Colonic mucosa (tissue), 4 donors: ENCODE measurements at places on chromosomes 4 and X. TPM values are rescaled to one million over a fixed set of nuclear protein-coding genes. Genes with fewer than 3 reads are reported as not detected.

The IL13RA2 gene
- not detected for total RNA-seq

The MAGEB5 gene
- total RNA-seq: not detected

The ANTXR2 gene
- 121 TPM for total RNA-seq

The TMEM175 gene
- 30.2 TPM for total RNA-seq

The FAAH2 gene
- total RNA-seq: 5.6 TPM

The GLRA3 gene
- total RNA-seq: not detected

The DCUN1D4 gene
- 36.0 TPM for total RNA-seq

The TREX2 gene
- not detected for total RNA-seq

The NPY2R gene
- total RNA-seq: 1.2 TPM

GRCh38 chrX:133674726-133675470 is 259.6 kb upstream of the GPC4 start:
- DNase-seq: no peak

GRCh38 chrX:10769195-10769594 is 148.8 kb upstream of the MID1 start:
- no peak for DNase-seq

DNA sequence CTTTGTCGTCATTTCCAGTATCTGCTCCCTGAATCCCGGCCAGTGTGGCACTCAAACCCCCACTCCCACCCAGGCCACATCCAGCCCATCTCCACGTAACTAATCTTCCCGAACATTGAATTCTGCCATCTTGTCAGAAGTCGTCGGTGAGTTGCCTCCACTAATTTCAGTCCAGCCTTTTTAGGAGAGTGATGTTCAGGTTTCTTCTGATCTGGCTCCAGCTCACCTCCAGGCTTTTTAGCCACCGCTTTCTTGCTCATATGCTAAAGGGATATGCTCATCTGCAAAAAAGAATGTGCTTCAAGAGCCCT is 1.3 kb downstream of the TMEM165 start:
- DNase-seq: peak; percentile 21

GRCh38 chr4:53061091-53061850 is 199.2 kb downstream of the RASL11B start:
- DNase-seq: no peak

- DNase-seq: no peak
These were observed 26.6 kb downstream of the SNX25 start for GRCh38 chr4:185235843-185236503.

- DNase-seq: no peak
These were observed 500.8 kb upstream of the DIAPH2 start for GRCh38 chrX:96183843-96184242.

- DNase-seq: no peak
These were observed 674.8 kb upstream of the INTU start for GRCh38 chr4:126957987-126958386.

GRCh38 chr4:39466747-39467146 is 7.9 kb downstream of the LIAS start:
- no peak for DNase-seq

DNA sequence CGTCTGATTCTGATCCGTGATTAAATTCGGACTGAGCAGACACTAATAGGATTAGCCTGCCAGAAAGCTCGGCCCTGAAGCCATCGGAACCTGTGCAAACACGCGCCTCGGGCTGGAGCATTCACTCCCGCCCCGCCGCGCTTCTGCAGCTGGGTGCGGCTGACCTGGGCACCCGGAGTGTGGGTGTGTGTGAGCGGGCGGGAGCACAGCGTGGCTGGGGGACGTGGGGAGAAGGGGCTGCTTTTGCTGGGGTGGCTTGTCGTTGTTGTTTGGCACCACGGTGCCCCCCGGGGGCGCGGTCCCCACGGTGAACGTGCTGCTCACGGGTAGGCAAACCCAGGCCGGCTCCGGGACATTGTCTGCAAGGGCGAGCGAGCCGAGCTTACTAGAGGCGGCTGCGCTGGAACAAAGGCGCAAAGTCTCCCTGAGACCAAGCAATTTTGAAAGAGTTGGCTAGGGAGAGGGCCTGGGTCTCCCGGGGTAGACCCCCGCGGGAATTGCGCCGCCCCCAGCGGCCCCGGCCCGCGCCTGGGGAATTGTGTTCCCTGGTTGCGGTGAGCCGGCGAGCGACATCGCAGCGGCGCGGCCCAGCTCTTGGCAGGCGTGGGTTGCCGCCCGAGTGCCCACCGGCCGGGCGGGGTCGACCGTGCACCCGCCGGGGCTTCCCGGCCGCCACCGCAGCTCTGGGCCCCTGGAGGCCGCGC is 1.4 kb downstream of the MAMLD1 start:
- peak; percentile 24 for DNase-seq

DNA sequence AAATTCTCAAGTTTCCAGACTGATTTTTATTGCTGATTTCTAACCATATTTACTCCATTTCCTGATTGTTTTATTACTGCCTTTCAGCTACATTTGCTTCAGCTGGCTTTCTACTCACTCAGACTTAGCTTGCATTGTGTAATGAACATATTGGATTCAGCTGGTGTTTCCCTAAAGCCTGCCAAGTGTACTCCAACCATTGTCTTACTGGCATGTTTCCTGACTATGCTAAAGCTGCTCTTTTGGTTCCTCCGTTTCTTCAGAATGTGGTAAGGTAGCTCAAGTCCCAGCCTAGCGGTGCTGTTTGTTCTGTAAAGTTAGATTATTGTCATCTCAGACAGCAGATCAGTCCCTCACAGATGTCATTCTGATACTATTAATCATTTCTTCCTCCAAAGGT is 53.1 kb upstream of the GLRA2 start:
- DNase-seq: peak; percentile 24

DNA sequence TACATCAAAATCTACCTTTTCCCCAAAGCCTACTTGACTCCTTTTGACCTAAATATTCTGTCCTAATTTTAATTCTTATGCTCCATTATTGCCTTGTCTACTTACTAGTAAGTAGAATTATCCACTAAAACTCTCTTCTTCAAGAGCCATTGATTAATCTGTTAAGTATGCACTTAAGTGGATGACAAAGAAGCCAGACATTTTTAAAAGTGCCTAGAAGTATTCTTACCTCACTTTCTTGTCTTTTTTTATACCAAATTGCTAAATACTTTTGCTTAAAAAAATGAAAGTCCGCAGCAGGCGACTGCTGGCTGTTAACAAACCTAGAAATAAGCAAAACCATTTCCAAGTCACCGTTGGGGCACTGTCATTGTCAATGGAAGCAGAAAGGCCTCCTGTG is 20.1 kb upstream of the FRMPD4 start:
- no peak for DNase-seq

DNA sequence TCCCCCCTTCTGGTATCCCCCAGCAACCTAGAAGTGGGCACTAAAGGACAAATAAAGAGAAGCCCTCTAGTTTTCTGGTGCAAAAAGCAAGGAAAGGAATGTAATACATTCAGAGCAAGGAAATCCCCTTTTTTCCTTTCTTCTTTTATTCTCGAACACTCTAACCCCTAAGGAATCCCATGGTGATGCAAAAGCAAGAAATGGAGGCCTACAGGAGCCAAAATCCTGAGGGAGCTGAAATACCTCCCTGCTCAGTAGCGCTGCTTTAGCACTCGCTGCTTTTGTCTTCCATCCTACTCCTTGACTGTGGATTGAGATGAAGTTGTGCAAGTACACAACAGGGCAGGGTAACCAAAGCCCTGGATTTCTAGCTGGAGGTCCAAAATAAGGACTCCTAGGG is 251.0 kb downstream of the PRDM5 start:
- no peak for DNase-seq

- DNase-seq: no peak
These were observed 65.7 kb upstream of the MID1 start for GRCh38 chrX:10685923-10686595.

- DNase-seq: no peak
These were observed 21.8 kb upstream of the AREG start for GRCh38 chr4:74423104-74423503.

DNA sequence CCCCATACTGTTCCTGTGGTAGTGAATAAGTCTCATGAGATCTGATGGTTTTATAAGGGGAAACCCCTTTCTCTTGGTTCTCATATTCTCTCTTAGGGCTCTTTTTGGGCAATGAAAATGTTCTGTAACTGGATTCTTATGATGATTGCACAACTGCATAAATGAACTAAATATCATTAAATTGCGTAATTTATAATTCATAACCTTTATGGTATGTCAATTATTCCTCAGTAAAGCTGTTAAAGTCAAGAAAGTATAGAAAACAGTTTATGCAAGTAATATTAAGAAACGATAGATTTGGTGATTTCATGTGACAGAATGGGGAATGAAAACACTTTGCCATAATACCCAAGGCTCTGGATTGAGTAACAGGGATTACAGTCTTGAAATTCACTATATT is 33.5 kb upstream of the SPANXD start:
- DNase-seq: no peak

GRCh38 chr4:109738104-109738872 is 8.4 kb upstream of the PLA2G12A start:
- no peak for DNase-seq

DNA sequence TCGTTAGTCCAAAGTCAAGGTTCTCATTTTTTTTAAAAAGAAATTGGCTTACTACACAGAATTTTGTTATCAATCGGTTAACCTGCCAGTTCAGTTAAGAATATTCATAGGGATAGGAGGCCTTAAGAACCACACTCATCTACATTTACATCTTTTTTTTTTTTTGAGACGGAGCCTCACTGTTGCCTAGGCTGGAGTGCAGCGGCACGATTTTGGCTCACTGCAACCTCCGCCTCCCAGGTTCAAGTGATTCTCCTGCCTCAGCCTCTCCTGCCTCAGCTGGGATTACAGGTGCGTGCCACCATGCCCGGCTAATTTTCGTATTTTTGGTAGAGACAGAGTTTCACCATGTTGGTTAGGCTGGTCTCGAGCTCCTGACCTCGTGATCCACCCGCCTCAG is 33.7 kb downstream of the ABCE1 start:
- no peak for DNase-seq

GRCh38 chr4:1041147-1041935 is 29.9 kb downstream of the FGFRL1 start:
- DNase-seq: no peak

DNA sequence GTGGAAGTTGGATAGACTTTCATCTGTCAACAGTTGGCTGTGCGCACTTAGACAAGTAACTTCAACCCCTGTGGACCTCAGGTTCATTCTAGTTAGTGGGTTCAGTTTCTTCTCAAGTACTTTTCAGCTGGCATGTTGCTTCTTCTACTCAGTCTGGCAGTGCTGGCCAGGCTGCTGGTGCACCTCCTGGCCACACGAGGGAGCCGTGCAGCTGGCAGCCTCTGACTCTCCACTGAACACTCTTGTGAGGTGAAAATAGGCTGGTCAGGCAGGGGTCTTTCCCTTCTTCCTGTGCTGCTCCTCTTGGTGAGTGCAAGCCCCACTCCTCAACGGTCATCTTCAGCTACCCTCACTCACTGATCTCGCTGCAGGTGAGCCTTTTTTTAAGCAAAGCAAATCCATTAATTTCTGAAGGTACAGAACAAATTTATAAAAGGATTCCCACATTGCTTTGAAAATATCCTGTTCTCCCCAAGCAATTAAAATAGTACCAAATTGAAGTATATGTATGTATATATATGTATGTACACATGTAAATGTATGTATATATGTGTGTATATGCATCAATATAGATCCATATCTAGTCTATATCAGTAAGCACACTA is 30.6 kb downstream of the LONRF3 start:
- DNase-seq: peak; percentile 38

GRCh38 chrX:27463187-27463586 is at the start of gene PPP4R3C:
Gene PPP4R3C, minus strand, starts transcription at chrX:27463341. Its CDS starts 45 bp downstream, at chrX:27463296.
- DNase-seq: no peak

DNA sequence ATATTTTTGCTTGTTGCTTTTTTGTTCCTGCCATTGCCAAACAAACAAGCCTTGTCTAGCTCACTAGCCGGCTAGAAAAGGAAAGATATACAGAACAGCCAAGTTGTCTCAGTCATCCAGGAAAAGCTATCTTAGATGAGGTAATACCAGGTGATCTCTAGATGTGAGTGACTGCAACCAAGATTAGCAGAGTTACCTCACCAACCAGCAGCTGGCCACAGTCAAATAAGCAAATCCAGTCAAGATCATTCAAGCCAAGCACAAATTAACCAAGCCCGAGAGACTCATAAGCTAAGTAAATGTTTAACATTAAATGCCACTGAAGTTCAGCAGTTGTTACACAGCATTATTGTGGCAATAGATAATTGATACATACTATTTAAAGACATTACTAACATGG is 108.6 kb downstream of the CENPC start:
- no peak for DNase-seq

GRCh38 chr4:34365946-34366345 is 1878.4 kb downstream of the ARAP2 start:
- no peak for DNase-seq

DNA sequence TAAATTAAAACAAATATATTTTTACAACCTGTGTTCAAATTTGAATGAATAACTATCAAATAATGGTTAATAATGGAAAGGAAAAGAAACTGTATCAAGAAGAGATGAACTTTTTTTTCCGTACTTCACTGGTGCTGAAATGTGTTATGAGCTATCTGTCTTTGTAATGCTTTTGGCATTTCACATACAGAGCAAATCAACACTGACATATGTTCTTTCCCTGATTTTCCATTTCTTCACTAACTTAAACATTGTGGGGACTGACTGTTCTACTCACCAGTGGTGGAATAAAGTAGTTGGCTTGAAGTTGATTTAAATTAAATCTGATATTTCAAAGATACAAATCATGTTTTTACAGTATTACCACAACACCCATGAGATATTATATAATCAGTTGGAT is 304.0 kb upstream of the BMP3 start:
- DNase-seq: no peak

DNA sequence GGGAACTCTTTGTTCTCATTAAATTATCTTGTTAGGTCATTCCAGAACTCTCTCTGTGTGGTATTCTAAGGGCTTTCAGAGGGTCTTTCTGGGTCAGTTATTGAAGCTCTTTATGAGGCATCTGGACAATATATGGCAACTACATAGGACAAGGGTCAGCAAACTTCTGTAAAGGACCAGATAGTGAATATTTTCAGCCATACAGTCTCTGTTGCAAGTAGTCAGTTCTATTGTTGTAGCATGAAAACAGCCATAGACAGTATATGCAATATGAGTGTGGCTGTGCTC is 35.1 kb downstream of the HADH start:
- DNase-seq: no peak

DNA sequence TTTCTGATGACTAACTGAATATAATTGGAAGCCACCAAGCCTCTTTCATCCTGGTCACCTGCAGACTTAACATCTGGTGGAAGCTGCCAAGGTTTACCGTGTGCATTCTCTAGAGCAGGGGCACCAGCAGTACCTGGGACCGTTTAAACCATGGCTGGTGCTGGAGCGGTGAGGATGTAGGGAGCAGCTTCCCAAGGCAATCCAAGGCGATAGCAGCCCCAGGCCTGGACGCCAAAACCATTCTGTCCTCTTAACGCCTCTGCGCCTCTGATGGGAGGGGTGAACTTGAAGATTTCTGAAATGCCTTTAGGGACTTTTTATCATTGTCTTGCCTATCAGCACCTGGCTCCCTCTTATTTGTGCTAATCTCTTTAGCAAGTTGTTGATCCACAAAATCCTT is 37.3 kb upstream of the SPANXN2 start:
- no peak for DNase-seq
